Hindlimb muscle (tissue), 1 donor: ENCODE measurements at places on chromosomes 2 and 18. TPM values are rescaled to one million over a fixed set of nuclear protein-coding genes. Genes with fewer than 3 reads are reported as not detected.

- peak; percentile 14 for DNase-seq
These were observed 448.3 kb upstream of the POU3F3 start for GRCh38 chr2:104405623-104406022.

DNA sequence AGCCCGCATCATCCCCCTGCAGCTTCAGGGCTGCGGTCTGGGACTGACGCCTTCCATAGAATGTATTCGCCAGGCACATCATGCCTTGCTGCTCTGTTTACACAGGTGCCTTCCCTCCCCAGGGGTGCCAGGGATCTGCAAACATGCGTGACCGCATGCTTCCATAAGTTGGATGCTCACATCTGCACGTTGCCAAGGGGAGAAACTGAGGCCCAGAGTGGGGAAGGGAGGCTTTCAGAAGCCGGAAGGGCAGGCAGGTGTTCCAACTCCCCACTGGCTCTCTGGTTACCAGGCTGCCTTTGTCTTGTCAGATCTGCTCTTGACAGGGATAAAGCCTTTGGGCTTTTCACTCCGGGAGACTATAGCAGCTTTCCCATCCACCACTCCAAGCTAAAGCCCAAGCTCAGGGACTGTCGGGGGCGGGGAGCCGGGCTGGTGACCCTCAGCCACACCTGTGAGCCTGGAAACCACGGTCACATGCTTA is 125.8 kb upstream of the TNP1 start:
- no peak for DNase-seq

The PLGLB1 gene
- polyA plus RNA-seq, result 3.5 TPM

The CAPN14 gene
- polyA plus RNA-seq, result 0.09 TPM

The SRD5A2 gene
- polyA plus RNA-seq, result not detected
